ENCODE measurements at places on chromosomes 2 and 18.

GRCh38 chr18:3110034-3110752, 97.2 kb upstream of the LPIN2 start:
- no peak for DNase-seq

- DNase-seq = no peak
Observed at GRCh38 chr2:239167766-239168444, 232.9 kb downstream of the HDAC4 start.

DNA sequence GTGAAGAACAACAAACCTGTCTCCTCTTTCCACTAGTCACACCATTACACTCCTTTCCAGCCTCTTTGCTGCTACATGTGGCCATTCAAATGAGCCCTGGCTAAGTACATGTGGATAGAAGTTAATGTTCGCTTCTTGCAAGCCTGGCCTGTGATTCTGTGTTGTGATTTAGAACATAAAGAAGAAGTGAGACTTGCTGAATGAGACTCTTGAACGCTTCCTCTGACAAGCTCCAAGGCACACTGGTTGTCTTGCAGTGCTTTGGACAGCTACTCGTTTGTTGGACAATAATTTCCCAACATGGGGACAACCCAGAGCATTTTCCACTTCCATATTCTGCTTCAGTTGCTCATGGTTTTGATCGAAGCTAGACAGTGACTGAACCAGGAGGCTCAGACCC, 57.3 kb downstream of the CCDC74A start:
- DNase-seq = no peak

GRCh38 chr2:178905261-178905660, 98.0 kb upstream of the TTN start:
- no peak for DNase-seq

DNA sequence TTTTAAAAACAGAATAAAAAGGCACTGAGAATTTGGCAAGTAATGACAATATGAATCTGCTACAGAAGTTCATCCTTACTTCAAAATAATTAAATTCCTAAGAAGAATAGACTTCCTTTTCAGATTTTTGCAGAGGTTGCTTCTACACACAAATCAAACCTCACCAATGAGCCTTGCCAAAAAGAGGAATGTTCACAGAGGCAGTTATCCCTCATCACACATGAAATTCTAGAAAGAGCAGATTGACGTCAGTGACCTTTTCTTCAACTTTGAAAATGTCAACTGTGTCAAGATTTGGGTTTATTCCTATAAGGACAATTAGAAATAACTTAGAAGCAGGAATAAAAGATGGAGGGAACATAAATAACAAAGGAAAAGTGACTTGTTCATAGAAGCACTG, 64.6 kb downstream of the MBD2 start:
- DNase-seq = no peak

DNA sequence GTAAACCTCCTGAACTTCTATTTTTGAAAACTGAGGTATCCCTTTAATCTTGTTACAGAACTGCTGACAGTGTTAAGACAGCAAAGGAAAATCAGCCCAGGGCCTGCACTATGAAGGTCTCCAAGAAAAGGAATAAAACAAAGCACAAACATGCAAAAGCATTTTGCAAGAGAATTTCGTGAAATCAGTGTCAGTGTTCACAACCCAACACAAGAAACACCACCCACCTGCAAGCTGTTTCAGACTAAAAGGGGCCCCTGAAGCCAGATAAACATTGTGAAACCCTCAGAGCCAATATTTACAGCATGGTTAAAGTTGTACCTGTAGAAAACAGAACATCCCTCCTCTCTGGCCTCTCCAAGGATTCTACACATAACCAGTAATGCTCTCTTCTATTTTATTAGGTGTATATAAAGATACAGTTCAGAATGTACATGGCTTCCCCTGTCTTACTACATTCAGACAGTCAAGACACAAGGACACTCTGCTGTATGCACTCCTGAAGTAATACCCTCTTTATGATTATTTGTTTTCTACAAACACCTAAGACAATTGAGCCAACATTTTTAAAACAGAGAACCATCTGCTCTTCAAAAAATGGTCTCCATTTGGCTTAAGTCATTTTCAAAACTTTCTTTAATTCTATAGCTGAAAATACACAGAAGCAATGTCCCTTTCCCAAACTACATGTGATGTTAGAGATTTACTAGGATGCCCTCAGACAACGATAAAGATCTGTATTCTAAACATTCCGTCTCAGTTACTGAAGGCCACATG, 149.5 kb upstream of the ZFP36L2 start:
- DNase-seq = no peak

DNA sequence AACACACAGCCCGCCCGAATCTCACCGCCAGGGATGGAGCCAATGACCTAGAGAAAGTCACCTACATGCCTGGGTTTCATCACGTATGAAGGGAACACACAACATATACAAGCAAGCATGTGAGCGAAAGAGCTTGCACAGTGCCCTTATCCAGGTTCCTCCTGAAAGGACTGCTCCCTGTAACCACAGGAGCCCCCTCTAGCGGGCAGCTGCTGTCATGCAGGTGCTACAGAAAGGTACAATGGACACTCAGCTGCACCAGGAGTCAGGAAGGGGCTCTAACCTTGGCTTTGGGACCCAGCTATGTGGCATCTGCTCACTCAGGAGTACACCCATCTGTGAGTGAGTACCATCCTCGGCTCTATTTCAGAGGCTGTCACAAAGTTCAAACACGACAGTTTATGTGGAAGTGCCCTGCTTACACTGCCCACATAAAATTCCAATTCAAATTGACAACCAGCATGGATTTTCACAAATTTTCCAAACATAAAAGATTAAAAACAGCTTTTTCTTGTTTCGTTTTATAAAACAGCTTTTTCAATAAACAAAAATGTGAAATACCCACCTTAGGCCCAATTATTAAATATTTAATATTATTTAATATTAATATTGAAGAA, 3.5 kb downstream of the NDUFA10 start:
- DNase-seq = peak; percentile 17

GRCh38 chr2:29016504-29016903, 35.4 kb downstream of the TOGARAM2 start:
- no peak for DNase-seq

DNA sequence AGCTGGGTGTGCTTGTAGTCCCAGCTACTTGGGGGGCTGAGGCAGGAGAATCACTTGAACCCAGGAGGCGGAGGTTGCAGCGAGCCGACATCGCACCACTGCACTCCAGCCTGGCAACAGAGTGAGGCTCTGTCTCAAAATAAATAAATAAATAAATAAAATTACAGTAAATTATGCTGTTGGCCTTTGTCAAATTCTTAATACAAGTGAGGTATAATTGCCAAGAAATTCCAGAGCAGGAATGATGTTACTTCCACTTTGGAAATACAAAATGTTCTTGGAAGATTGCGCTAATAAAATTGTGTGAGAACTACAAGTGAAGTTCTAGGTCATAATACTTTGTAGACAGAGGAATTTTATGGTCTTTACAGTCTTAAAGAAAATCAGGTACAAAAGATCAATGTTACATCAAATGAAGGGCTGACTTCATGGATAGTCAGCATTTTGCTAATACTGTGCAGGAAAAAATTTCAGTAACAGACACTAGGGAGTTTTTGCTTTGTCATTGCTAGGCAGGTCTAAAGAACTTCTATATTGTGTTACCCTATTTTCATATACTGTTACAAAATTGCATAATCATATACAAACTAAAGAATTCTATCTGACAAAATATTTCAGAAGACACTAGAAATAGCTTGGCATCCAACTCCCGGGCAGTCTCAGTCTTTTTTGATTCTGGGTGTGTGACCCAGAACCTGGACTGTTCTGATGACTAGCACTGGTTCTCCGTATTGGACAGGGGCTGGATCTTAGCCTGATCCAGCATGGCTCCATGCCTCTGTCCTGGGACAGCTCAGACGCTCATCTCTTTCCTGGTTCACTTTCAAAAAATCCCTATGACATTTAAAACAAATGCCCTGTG, 76.0 kb upstream of the STK17B start:
- no peak for DNase-seq

DNA sequence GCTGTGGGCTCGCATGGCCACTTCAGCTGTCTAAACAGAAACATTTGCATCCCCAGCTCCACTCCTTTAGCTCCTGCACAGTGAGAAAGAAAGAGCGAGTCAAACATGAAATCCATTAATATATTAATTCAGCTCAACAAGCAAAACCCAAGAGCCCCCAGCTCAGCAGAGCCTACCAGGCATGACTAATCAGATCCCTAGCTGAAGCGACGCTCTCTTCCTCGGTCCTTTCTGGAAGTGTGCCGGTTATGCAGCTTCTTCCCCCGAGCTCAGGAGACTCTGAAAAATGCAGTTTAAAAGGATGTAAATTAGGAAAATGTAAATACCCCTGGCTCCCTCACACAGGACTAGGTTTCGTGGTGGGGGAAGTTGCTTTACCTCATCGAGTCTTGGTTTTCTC, 221.5 kb downstream of the ANKRD30B start:
- no peak for DNase-seq

DNA sequence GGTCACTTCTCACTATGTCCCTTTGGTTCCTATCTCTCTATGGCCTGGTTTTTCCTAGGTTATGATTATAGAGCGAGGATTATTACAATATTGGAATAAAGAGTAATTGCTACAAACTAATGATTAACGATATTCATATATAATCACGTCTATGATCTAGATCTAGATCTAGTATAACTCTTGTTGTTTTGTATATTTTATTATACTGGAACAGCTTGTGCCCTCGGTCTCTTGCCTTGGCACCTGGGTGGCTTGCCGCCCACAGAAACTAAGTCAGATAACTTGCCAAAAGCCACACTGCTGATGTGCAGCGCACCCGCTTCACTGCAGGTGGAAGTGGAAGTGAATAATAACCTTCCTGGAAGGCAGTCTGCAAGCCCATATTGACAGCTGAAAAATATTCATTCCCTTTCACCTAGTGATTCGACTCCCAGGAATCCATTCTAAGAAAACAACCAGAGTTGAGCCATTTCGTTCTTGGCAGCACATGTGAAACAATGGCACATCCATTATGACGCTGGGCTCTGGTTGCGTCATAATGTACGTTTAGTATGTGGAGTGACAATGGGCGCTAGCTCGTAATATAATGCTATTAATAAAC, 725 bp upstream of the ANKRD53 start:
- no peak for DNase-seq

GRCh38 chr2:10283106-10284062, 19.3 kb upstream of the HPCAL1 start:
- DNase-seq = no peak

DNA sequence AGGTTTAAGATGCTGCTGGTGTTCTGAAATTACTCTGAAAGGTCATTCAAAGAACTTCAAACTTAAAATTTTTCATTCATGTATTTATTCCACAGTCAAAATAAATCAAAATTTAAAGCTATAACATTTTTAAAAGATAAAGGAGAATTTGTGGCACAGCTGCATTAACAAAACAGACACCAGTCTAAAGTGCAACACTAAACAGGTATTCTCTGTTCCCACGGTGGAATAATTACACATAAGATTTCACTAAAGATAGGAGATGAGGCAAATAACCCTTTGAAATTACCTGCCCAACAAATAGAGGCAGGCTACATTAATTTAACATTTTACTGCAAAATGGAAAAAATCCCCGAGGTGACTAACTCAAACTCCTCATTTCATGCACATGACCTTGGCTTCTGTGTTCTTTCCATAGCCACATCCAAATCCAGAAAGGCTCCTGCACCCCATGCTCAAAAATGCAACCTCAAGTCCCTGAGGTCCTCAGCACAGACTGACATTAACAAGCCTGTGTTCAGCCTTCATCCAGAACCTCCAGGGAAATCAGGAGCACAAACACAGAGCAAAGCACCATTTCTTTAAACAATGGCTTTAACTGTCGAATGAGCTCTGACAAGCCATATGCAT, 10.5 kb downstream of the COX7A2L start:
- no peak for DNase-seq

DNA sequence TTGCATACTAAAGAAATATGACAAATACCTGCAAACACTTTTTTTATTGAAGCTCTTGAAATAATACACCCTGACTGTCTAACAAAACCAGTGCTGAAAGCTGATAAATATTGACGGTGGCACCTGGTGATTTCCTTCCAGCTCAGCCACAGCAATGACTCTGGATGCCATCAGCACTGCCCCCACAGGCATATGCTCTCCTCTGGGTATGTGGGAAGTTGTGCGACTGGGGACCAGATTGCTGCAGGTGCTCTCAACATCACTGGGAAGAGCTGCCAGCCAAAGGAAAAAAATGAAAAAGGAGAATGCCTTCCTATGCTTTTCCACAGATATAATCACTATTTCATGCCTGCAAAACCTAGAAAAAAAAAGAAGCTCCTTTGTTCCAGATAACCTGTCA, 141.5 kb downstream of the PIGN start:
- no peak for DNase-seq

- no peak for DNase-seq
Observed at GRCh38 chr18:59865241-59865986, 34.4 kb upstream of the PMAIP1 start.

- DNase-seq = no peak
Observed at GRCh38 chr2:15819562-15820256, 120.6 kb upstream of the MYCN start.

DNA sequence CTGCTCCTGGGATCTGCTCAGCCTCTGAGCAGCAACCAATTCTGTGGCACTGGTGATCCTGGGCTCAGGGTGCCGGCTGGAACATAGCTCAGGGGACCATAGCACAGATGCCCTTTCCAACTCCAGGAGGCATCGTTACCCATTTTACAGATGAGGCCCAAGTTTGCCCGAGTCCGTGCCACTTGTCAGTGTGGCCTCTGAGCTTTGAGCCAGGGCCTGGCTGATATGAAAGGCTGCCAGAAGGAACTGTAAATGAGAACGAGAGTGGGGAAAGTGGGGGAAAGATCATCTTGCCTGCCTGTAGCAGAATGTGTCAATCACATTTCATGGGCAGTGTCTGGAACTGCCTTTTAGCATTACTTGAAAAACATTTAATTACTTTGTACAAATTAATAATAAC, 23.3 kb upstream of the FOSL2 start:
- DNase-seq = no peak

- no peak for DNase-seq
Observed at GRCh38 chr2:191968120-191968519, 121.2 kb upstream of the CAVIN2 start.

DNA sequence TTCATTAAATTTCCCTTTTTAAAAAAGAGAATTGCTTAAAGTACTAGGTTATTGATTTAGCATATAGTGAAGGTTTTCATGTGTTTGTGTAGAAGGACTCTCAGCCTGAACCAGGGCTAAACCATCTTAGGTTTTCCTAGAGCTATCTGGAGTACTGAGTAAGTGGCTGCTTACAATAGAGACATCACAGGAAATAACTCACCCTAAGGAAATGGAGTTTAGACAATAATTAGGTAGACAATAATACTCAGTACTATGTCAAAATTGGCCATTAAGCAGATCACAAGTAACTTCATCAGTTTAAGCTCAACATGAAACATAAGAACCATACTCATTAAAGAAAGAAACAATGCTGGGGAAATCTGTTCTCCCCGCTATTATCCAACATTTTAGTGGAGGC, 240.0 kb downstream of the RND3 start:
- no peak for DNase-seq

DNA sequence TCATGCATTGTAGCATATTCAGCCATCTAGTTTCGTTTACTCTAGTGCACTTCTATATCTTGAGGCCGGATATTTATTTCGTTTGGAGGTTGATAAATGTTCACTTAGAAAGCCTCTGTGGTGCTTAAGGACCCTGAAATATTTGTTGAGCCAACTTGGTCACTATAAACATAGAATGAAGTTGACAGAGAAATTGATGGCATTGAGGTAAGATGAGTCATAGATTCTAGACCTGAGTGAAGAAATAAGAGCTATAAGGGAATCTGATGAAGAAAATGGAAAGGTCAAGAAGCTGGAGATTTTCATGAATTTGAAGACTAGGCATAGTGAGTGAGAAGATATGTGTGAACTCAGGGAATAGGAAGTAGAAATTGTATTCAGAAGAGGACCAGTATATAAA, 35.9 kb downstream of the EPC2 start:
- no peak for DNase-seq

All from occipital lobe (tissue), 3 donors.